ENCODE measurements at places on chromosomes 7 and 10. TPM values are rescaled to one million over a fixed set of nuclear protein-coding genes. Genes with fewer than 3 reads are reported as not detected.

Gene PON3
- total RNA-seq = not detected

Gene PAPOLB
- total RNA-seq = not detected

Gene HABP2
- total RNA-seq = not detected

GRCh38 chr10:12823328-12823727 lies 178.2 kb downstream of the CCDC3 start:
- H3K4me3 ChIP-seq = no peak overlapping the region
- DNase-seq = no peak
- H3K27ac ChIP-seq = no peak overlapping the region
- H3K36me3 ChIP-seq = no peaks in the 10 kb centered on the region

- no peak for DNase-seq
- H3K27me3 ChIP-seq = no peaks in the 10 kb centered on the region
- 0 out of 2 replicates have a peak, but pooled peaks cover 3% of the 10 kb centered on the region for H3K4me1 ChIP-seq
- H3K4me3 ChIP-seq = no peak overlapping the region
- H3K27ac ChIP-seq = no peak overlapping the region
- peaks cover 64% of the 10 kb centered on the region for H3K36me3 ChIP-seq
Measured at GRCh38 chr7:105086850-105087249, 72.8 kb downstream of the KMT2E start.

GRCh38 chr10:58721601-58722281 lies 209.1 kb downstream of the BICC1 start:
- H3K27me3 ChIP-seq = no peaks in the 10 kb centered on the region
- no peak for DNase-seq
- H3K36me3 ChIP-seq = no peaks in the 10 kb centered on the region
- no peaks in the 10 kb centered on the region for H3K4me1 ChIP-seq
- H3K4me3 ChIP-seq = no peak overlapping the region
- H3K27ac ChIP-seq = no peak overlapping the region

GRCh38 chr10:131959841-131960240 lies 21.9 kb downstream of the BNIP3 start:
- H3K36me3 ChIP-seq = peaks cover 36% of the 10 kb centered on the region
- no peak for DNase-seq
- no peak overlapping the region for H3K4me3 ChIP-seq
- H3K27ac ChIP-seq = no peak overlapping the region
- H3K27me3 ChIP-seq = no peaks in the 10 kb centered on the region

DNA sequence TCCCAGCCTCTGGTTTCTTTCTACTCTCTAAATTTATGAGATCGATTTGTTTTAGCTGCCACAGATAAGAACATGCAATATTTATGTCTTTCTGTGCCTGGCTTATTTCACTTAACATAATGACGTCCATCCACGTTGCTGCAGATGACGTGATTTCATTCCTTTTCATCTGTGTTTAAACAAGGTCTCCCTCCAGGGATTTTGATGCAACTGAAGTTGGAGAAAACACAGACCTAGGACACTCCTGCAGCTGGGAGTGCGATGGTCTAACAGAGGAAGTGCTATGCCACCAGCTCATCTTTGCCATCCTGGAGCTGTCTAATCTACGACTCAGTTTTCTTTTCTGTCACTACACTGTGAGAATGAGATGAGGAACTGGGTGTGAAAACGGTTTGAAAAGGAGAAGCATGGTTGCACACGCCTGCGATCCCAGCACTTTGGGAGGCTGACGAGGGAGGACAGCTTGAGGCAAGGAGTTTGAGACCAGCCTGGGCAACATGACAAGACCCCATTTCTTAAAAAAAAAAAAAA lies 1.5 kb upstream of the KCTD7 start:
- 0 out of 2 replicates have a peak, but pooled peaks cover 9% of the 10 kb centered on the region for H3K4me1 ChIP-seq
- H3K27me3 ChIP-seq = no peaks in the 10 kb centered on the region
- 0 out of 2 replicates have a peak, but pooled peaks cover 3% of the 10 kb centered on the region for H3K36me3 ChIP-seq
- H3K4me3 ChIP-seq = no peak overlapping the region
- DNase-seq = no peak

DNA sequence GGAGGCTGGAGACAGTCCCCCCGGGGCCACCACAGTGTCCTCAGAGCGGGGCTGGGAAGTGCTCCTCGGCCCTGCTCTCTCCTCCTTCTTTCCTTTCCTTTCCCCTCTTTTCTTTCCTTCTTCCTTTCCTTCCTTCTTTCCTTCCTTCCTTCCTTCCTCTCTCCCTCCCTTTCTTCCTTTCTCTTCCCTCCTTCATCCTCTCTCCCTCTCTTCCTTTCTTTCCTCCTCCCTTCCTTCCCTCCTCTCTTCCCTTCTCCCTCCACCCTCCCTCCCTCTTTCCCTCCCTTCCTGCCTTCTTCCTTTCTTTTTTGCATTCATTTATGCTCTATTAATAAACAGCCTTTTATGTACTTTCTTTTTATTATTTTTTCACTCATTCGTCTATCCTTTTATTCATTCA lies 127.1 kb upstream of the TCERG1L start:
- H3K4me1 ChIP-seq = no peaks in the 10 kb centered on the region
- no peaks in the 10 kb centered on the region for H3K27me3 ChIP-seq
- DNase-seq = no peak
- H3K36me3 ChIP-seq = no peaks in the 10 kb centered on the region
- no peak overlapping the region for H3K4me3 ChIP-seq
- H3K27ac ChIP-seq = no peak overlapping the region

DNA sequence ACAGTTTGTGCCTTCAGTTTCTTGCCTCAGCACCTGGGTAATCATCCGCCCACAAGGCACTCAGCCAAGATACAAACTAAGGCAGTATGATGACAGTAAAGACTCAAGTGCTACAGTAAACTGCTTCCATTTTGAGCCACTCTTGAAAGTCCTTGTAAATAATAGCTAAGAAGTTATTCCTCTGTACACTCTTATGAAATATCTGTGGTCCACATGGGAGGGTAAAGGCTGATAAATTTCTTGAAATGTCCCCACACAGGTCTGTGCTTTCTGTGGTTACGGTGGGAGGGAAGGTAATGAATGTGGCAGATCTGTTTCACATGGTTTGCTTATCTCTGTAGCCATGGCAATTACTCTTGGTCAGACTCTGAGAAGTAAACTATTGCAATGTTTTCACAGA lies 551.0 kb upstream of the ZWINT start:
- H3K27ac ChIP-seq = no peak overlapping the region
- no peak for DNase-seq
- no peak overlapping the region for H3K4me3 ChIP-seq
- H3K27me3 ChIP-seq = no peaks in the 10 kb centered on the region
- no peaks in the 10 kb centered on the region for H3K4me1 ChIP-seq

GRCh38 chr7:147646568-147646967 lies 944.0 kb upstream of the C7orf33 start:
- no peaks in the 10 kb centered on the region for H3K27me3 ChIP-seq
- H3K4me3 ChIP-seq = no peak overlapping the region
- no peaks in the 10 kb centered on the region for H3K4me1 ChIP-seq
- peak; percentile 1 for DNase-seq
- no peak overlapping the region for H3K27ac ChIP-seq

DNA sequence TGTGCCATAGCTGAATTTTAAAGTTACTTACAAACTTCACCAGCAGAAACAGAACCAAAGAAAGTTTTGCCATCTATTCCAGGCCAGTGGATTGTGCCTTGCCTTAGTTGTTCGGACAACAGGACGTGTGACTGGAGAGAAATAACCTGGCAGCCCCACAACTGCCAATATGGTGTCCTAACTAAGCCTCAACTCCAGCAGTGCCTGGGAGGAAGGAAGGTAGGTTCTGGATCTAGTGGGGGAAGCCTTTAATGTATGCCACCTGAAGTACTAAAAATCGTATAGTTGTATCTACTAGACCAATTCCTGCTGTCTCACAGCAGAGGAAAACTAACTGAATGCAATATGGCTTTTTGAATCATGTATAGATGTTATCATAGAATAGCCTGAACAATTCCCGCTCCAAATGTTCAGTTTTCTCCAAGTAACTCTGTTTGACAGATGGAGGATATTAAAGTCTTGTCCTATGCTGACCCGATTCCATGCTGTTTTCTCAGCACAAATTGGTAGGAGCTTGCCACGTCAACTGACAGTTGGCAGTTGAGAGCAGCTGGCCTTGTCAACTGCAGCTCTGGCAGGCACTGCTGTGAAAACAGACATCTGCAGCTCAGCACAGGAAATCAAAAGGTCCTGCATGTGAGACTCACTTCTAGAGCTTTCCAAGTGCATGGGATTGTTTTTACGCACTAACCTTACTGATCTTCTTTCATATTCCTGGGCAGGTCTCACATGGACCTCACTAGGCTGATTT lies 84.5 kb upstream of the WNT16 start:
- DNase-seq = no peak
- no peaks in the 10 kb centered on the region for H3K27me3 ChIP-seq
- no peak overlapping the region for H3K27ac ChIP-seq
- H3K4me1 ChIP-seq = no peaks in the 10 kb centered on the region
- no peak overlapping the region for H3K4me3 ChIP-seq
- H3K36me3 ChIP-seq = peaks cover 19% of the 10 kb centered on the region

- H3K4me1 ChIP-seq = no peaks in the 10 kb centered on the region
- no peaks in the 10 kb centered on the region for H3K36me3 ChIP-seq
- H3K27me3 ChIP-seq = no peaks in the 10 kb centered on the region
- DNase-seq = no peak
- H3K4me3 ChIP-seq = no peak overlapping the region
Measured at GRCh38 chr7:8371742-8372141, 61.7 kb upstream of the NXPH1 start.

DNA sequence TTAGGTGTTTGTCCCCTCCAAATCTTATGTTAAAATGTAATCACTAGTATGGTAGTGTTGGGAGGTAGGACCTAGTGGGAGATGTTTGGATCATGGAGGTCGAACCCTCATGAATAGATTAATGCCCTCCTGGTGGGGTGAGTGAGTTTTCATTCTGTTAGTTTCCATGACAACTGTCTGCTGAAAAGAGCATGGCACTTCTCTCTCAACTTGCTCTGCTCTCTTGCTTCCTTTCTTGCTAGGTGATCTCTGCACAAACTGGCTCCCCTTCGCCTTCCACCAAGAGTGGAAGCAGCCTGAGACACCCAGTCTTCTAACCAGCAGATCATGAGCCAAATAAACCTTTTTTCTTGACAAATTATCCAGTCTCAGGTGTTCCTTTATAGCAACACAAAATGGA lies 853.9 kb downstream of the SORCS1 start:
- no peaks in the 10 kb centered on the region for H3K4me1 ChIP-seq
- H3K27ac ChIP-seq = no peak overlapping the region
- H3K4me3 ChIP-seq = no peak overlapping the region
- no peaks in the 10 kb centered on the region for H3K27me3 ChIP-seq

DNA sequence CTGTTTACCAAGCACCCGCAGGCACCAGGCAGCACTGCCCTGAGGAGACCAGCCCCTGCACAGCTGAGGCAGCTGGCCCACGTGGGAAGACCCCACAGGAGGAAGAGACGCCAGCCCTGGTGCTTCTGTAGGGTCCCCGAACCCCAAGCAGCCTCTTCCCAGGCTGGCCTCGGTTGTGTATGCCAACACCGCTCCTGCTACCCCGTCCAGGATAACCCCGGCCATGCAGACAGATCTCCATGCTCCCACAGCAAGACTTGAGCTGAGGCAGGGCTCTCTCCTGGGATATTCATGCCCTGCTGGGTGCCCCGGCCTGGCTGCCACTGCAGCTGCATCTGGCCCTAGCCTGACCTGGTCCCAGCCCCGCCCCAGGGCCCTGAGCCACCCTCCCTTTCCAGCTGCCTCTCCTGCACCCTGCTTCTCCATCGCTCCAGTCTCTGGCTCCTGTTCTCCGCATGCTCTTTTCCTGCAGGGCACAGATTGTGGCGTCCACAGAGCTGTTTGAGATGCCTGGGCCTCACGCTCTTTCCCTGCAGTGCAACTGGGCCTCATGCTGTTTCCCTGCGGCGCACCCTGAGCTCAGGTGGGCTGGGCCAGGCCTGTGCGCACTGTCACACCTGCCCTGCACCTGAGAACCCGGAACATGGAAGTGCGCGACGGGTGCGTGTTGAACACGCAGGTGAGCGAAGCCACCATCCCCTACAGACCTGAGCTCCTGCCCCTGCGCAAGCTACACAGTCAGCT lies 236.2 kb downstream of the ELFN1 start:
- H3K4me3 ChIP-seq = no peak overlapping the region
- no peaks in the 10 kb centered on the region for H3K36me3 ChIP-seq
- no peak overlapping the region for H3K27ac ChIP-seq
- no peaks in the 10 kb centered on the region for H3K4me1 ChIP-seq
- no peak for DNase-seq
